D341Med (cell line): ENCODE measurements at places on chromosomes 5 and 9.

GRCh38 chr5:161745392-161745791 is 59.9 kb downstream of the GABRA6 start:
- DNase-seq = no peak

- DNase-seq = peak; percentile 10
Observed at GRCh38 chr9:131670247-131671132, 69.4 kb downstream of the RAPGEF1 start.

GRCh38 chr9:73573235-73573634 is 421.6 kb downstream of the ANXA1 start:
- no peak for DNase-seq

DNA sequence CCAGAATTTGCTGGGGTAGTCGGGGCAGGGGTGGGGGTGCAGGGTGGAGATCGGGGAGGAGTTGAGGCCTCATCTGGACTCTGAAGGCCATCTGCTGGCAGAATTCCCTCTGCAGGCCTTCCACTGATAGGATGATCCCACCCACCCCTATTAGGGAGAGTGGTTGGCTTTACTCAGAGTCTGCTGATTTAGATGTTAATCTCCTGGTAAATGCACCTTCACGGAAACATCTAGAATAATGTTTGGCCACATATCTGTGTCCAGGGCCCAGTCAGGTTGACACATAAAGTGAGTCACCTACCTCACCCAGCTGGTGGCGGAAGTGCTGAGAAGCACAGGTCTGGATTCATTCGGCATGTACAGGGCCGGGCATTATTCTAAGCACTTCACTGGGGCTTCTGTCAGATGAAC is 50.0 kb downstream of the DAPK1 start:
- DNase-seq = no peak

- DNase-seq = no peak
Observed at GRCh38 chr5:69494452-69494851, 1.9 kb downstream of the OCLN start.

DNA sequence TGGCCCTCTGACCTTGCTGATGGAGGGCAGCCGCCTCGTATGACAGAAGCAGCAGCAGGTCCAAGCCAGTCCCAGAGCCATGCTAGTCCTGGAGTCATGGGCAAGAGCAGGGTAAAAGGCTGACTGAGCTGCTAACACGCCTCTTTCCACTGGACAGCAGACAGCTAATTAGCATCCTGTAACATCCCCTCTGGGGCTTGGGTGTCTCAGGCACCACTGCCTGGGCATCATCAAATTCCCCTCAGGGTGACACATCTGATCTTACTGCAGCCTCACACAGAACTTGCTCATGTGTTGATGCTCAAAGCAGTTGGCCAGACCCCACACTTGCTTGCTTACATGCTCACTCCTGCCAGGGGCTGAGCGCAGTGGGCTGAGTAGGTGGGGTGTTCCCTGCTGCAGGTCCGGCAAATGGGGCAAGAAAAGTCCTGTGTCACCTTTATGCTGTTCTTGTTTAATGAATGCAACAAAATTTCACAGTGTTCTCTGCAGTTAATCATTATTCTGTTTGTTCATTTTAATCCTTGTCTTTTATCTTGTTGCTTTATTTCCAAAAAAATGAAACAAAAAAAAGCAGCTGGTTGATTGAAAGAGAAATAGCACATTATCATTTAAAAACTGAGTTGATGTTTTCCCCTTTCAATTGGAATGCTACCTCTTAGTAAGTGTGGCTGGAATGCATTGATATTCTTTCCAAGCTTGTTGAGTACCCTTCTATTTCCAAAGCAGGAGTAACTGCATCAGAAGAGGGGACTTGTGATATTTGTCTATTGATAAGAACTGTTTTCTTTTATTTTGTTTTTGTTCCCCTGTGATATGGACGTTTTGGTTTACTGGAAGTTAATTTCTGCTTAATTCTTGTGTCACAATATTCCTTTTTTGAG is 254.1 kb downstream of the CDH18 start:
- DNase-seq = no peak

- DNase-seq = no peak
Observed at GRCh38 chr5:66518753-66519152, 77.4 kb upstream of the MAST4 start.

DNA sequence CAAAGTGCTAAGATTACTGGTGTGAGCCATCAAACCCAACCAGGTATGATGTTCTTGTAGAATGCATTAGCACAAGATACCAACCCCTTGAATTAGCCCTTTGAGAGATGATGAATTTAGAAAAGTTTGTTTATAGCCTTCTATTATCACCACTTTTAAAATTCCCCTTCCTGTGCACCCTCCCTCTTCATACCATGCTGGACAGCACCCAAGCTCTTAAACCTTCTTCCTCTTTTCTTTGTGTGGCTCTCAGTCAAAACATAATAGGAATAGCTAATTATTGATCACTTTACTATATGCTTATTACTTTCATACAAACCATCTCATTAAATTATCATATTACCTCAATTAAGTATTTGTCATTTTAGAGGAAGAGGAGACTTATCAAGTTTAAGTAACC is 87.6 kb upstream of the TMED7 start:
- no peak for DNase-seq
